ENCODE measurements at places on chromosomes 4 and X. TPM values are rescaled to one million over a fixed set of nuclear protein-coding genes. Genes with fewer than 3 reads are reported as not detected.

Gene F8A2
- not detected for total RNA-seq

Gene SSX1
- total RNA-seq = not detected

Gene STPG2
- not detected for total RNA-seq

DNA sequence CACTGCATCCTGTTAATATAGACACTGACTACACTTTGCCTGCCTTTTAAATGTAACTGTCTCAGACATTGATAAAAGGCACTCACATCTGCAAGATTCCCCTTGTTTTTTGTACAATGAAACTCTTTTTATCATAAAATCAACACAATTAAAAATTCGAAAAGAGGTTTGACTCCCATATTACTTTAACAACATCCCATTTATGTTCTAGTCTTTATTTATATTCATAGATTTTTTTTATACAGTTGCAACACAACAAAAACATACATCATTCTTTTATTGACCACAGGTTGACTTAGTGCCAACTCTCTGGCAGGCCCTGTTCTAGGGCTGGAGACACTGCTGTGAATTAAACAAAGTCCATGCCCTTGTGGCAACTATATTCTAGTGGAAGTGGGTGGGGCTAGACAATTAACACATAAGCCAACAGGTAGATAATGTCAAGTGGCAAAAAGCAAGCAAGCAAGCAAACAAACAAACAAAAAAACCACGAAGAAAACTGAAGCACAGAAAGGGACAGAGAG, 36.8 kb downstream of the ANK2 start:
- no peak for DNase-seq

DNA sequence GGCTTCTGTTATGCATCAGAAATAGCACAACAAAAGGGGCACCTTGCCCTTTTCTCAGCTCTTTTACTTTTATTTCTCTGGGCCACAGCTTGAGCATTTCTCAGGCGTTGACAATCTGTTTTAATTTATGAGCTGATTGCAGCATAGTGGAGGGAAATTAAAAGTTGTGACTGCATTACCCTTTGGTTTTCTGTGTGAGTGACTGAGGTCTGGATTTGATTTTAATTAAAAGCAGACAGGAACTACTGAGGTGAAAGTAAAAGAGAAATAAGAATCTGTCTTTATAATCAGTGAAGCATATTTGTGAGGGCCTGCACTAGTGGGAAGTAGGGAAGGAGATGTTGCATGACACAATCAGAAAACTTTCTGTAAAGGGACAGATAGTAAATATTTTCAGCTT, 43.4 kb upstream of the GEMIN8 start:
- no peak for DNase-seq

- no peak for DNase-seq
These were observed 62.7 kb upstream of the USP9X start for GRCh38 chrX:41022566-41022965.

- DNase-seq = no peak
These were observed 4.3 kb downstream of the MAB21L2 start for GRCh38 chr4:150586162-150586810.
